Progenitor cell of endocrine pancreas (in vitro differentiated cells): ENCODE measurements at places on chromosomes 5 and 9. TPM values are rescaled to one million over a fixed set of nuclear protein-coding genes. Genes with fewer than 3 reads are reported as not detected.

GRCh38 chr9:137161558-137162486, 8.0 kb downstream of the LRRC26 start:
- no peak for DNase-seq

DNA sequence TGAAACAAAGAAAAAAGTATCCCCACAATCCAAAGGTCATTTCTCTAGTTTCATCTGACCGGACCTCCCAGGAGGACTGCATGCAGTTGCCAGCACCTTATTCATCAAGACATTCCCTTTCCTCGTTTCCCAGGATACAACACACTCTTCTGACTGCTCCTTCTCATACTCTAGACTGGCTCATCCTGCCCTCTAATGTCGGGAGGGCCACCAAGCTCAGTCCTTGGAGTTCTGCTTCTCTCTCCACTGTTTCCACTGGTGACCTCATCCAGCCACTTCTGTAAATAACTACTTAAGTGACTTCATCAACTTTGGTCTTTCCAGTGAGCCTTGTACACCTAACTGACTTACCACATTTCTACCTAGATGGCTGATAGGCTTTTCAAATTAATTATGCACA, 179.1 kb downstream of the EPB41L4A start:
- DNase-seq, result no peak

The LCN12 gene
- 14.7 and 16.2 TPM in 2 replicates for total RNA-seq

The CLINT1 gene
- 78.7 and 82.3 TPM in 2 replicates for total RNA-seq

- DNase-seq, result no peak
Measured at GRCh38 chr9:89863837-89864236, 259.0 kb downstream of the GADD45G start.

DNA sequence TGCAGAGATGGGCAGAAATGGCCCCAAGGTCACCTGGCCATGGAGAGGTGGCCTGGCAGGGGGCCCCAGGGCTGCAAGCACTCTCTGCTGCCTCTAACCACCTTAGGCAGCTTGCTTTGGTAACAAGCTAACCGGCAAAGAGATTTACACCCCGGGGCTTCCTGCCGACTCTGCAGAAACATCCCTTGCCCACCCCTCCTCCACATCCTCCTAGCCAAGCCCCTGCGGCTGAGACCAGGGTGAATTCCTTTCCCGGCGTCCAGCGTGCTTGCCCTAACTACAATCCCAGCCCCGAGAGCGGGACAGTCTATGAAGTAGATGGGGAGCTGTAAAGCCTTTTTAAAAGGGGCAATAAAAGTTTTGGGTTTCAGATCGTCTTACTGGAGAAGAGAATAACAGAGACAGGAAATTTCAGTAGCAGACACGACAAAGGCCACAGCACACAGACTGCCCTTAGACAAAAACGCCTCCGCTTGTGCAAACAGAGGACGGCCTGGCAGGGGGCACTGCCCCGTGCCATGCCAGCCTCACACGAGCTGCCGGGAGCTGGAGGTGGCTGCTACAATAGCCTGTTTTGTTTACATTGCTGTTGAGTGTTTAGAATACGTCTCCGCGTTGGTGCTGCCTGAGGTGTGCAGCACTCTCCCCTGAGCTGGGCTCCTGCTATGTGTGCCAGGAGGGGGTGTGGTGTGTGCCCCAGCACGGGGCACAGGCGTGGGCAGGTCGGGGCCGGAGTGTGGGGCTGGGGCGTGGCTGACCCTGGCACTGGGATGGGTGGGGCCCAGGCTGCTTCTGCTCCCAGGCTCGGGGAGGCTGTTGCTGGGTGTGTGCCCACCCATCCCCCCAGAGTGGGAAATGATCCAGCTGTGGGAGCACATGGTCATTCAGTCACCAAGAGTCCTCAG, 15.3 kb downstream of the MYMK start:
- no peak for DNase-seq

DNA sequence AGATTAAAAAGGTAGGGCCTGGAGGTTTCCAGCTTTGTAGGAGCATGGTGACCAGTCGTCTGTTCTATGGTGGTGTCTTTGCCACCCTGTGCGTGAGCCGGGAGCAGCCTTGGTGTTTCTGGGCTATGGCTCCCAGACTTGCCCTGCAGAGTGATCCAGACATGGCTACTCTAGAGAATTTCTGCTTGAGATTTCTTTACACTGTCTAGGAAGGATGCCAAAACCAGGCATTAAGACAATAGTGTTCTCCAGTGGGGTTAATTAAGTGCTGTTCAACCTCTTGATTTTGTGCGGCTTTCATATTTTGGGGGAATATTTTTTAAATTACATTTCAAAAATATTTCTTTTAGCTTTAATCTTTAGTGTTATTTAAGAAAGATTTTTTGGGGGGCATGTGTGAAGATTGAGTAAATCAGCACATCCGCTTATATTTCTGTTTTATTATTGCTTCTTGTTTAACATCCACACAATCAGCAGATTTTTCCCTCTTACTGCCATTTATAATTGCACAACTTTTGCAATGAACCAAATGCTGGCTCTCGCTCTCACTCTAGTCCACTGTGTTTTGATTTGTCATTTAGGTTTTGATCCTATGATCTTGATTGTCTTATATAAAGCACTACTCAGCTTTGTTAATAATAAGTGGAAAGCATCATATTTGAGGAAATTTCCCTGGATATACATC, 110.5 kb downstream of the RASGRF2 start:
- no peak for DNase-seq

DNA sequence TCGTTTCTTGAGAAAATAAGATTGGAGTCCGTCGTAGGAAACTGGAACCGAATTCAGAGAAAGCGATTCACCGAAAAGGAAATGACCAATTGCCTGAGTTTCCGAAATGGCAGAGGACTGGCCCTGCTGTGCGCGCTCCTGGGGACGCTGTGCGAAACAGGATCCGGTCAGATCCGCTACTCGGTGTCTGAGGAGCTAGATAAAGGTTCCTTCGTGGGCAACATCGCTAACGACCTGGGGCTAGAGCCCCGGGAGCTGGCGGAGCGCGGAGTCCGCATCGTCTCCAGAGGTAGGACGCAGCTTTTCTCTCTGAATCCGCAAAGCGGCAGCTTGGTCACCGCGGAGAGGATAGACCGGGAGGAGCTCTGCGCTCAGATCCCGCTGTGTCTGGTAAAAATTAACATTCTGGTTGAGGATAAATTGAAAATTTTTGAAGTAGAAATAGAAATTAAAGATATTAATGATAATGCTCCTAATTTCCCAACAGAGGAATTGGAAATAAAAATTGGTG, 379 bp downstream of the PCDHGA3 start:
- no peak for DNase-seq

- no peak for DNase-seq
Measured at GRCh38 chr5:53327811-53328334, 152.6 kb upstream of the FST start.

The PLPP7 gene
- 3.6 TPM in 2 replicates for total RNA-seq

- no peak for DNase-seq
Measured at GRCh38 chr5:57111993-57112392, 61.9 kb upstream of the GPBP1 start.

The DND1 gene
- total RNA-seq, result 3.1 and 4.0 TPM in 2 replicates

The FSD1L gene
- total RNA-seq, result 27.6 and 29.5 TPM in 2 replicates

DNA sequence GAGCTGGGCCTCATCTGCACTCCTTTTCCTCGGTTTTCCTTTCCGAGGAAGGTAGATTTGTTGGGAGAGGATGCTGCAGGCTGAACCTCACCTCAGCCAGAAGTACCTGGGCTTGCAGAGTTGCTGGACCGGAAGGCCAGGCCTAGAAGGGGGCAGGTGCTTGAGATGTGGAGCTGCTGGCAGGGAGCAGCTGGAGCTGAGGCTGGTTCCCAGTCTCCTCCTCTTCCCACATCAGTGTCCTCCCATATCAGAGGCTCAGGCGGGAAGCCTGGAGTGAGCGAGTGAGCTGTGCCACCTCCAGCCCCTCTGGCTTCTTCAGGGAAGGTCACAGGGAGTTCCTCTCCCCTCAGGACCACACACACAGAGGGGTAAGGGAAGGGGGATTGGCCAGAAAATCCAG, 259.4 kb downstream of the GADD45G start:
- no peak for DNase-seq

- no peak for DNase-seq
Measured at GRCh38 chr9:97556036-97556720, 54.7 kb downstream of the TMOD1 start.

- DNase-seq, result no peak
Measured at GRCh38 chr5:33834334-33834733, 57.5 kb downstream of the ADAMTS12 start.

- DNase-seq, result no peak
Measured at GRCh38 chr5:91928754-91929521, 545.8 kb upstream of the ARRDC3 start.

The GPR151 gene
- not detected in 2 replicates for total RNA-seq
